ENCODE measurements at places on chromosomes 5 and 9.

DNA sequence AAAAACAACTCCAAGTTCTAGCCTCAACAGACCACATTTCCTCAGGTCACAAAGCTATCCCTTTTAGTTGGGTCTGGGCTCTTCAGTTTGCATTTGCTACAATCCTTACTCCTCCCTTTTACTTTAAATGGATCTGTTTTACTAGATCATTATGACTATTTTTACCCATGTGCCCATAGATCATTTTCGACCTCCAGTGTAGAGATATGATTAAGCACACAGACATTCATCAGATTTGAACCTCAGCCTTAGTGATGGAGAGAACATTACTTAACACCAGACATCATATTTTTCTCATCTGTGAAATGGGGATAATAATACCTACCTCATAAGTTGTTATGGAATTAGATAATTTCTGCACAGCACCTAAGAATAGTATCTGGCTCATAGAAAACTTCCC, 141.9 kb downstream of the NPR3 start:
- peak; percentile 9 for DNase-seq

- DNase-seq = no peak
Measured at GRCh38 chr5:12861886-12862654, 957.8 kb upstream of the CTNND2 start.

GRCh38 chr9:6901180-6901579, 143.4 kb downstream of the KDM4C start:
- DNase-seq = no peak

DNA sequence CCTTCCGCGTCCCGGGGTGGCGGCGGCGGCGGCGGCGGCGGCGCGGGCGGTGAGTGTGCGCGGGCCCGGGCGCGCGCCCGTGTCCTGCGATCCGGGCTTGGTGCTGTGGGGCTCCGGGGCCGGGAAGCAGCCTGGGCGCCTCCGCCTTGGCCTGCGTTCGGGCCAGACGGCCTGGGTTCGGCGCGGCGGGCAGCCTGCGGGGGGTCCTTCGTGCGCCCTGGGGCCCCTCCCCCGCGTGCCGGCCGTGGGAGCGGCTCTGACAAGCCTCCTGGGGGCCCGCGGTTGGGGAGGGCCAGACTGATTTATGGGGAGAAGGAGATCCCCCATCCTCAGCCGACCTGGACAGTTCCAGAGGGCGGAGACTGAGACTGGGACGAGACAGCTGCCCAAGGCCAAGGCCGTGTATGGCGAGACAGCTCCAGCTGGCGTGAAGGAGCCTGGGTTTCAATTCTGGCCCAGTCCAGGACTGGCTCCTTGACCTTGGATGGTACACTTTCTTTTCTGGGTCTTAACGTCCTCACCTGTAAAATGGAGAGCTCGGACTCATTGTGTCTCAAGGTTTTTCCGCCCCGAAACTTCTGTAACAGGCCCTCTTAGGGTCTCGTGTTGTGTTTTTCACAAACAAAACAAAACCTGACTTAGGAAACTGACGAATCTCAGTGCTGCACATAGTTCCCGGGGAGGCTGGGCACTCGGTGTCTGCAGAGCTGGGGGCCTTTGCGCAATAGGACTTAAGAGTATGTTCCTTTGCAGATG, 603 bp downstream of the TMEM268 start:
- DNase-seq = peak; percentile 51

DNA sequence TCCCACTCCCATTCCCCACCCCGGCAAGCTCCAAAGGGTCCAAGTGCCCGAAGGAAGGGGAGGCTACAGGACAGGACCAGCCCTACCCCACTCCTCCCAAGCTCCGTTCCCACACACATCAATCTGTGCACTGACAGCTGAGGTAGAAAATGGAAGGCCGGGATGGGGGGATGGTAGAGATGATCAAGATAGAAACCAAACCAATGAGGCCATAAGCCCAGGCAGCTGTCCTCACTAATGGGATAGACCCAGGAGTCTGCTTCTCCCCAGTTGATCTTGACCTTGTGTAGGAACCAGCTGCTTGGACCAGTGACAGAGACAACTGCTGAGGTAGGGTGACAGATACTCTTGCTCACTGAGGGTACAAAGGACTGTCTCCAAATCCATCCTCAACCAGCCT, 38.6 kb downstream of the B4GALT1 start:
- DNase-seq = no peak

DNA sequence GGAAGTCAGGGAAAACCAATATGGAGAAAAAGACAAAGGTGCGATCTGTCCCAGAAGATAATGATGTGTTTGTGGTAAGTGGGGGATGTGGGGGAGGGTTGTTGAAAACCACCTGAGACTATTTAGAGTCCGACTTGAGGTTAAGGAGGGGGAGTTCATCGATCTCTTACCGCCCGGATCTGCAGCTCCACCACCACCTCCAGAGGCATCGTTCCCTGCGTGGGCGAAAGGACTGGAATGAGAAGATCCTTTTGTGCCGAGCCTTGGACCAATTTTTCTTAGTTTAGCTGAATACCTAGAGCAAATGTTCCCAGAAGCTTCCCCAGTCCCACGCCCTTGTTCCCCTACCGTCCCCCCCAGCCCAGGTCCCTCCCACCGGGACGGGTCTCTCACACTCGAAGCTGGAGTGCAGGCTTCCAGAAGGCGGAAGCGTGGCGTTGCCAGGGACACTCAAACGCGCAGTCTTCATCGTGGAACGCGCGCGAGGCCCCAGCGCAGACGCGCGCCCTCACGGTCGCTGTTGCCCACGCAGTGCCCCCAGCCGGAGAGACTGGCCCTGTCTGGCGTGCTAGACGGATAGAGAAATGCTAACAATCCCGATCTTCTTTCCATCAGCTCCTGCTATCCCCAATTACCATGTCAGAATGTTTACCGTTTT, at the start of gene SPATA6L:
Gene SPATA6L (minus strand): TSS at position 439 of the 658 bp plus-strand sequence. CDS start 230 bp downstream, at position 209.
- no peak for DNase-seq

GRCh38 chr5:51278539-51278938, 104.7 kb upstream of the ISL1 start:
- DNase-seq = peak; percentile 40

- DNase-seq = peak; percentile 35
Measured at GRCh38 chr9:29348999-29349398, 1775.7 kb upstream of the C9orf72 start.

GRCh38 chr5:142839711-142840346, 69.7 kb downstream of the ARHGAP26 start:
- DNase-seq = peak; percentile 30
